ENCODE measurements at places on chromosomes 7 and 10.

GRCh38 chr7:149753375-149754233 is 19.8 kb downstream of the ZNF467 start:
- DNase-seq: no peak

- DNase-seq: no peak
Observed at GRCh38 chr10:64038107-64038506, 516.9 kb downstream of the REEP3 start.

DNA sequence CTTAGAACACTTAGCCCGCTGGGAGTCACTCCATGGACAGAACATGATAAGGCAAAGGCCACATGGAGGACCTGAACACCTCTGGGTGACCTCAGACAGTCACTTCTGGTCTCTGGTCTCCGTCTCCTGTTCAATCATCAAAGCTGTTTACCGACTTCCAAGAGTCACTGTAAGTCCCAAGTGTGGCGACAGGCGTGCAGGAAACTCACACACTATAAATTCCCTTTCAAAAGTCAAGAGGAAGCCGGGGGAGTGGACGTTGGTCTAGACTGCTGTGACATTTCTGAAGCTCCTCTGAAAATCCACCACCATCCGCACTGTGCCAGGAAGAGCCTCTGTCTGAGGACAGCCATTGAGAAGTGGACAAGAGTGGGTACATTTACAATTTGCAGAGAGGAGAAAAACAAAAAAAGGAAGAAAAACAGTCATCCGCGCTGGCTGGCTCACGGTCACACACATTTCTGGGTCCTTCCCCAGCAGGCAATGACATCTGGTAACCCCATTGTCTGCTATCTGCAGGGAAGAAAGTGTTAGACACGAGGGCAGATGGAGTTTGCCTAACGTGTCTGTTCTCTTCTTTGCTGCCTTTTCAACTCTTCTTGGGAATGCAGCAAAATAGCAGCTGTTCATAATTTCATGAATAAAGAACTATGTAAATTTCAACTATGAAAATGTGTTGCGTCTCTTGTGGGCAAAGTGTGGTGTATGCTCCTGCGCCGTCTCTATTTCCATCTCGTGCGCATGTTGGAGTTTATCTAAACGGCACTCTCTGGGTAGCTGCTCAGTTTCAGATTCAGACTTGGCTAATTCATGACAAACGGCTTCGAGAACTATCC is 32.9 kb upstream of the CUX1 start:
- no peak for DNase-seq

- no peak for DNase-seq
Observed at GRCh38 chr10:61754587-61755550, 92.1 kb downstream of the CABCOCO1 start.

Measured in memory B cell (primary cell).